A549 treated with dexamethasone at 1 μM for 4 hours (cell line): ENCODE measurements at places on chromosomes 2 and 18. TPM values are rescaled to one million over a fixed set of nuclear protein-coding genes. Genes with fewer than 3 reads are reported as not detected.

Gene PIEZO2
- total RNA-seq: 0.44 to 1.2 TPM (median 0.70 TPM) in 5 replicates

Gene FBXO36
- 0.84 to 1.6 TPM (median 1.3 TPM) in 5 replicates for total RNA-seq

Gene GRHL1
- 0.72 to 1.5 TPM (median 1.1 TPM) in 5 replicates for total RNA-seq

Gene MAP2
- total RNA-seq: 1.1 to 2.4 TPM (median 1.2 TPM) in 5 replicates

Gene FRZB
- total RNA-seq: 0.03 to 0.11 TPM (median 0.09 TPM) in 5 replicates

Gene DIPK1C
- 0.02 TPM in 1 of 5 replicates, not detected in the others for total RNA-seq

Gene FKBP7
- total RNA-seq: 9.9 to 14.7 TPM (median 10.5 TPM) in 5 replicates

Gene MBP
- 12.0 to 21.3 TPM (median 17.5 TPM) in 5 replicates for total RNA-seq

Gene UGT1A8
- 0.06 to 0.07 TPM (median 0.06 TPM) in 3 of 5 replicates, not detected in the others for total RNA-seq

Gene GALNT13
- 7.9 to 11.3 TPM (median 10.0 TPM) in 5 replicates for total RNA-seq

Gene ABCG8
- 0.04 TPM in 1 of 5 replicates, not detected in the others for total RNA-seq

Gene LOXHD1
- total RNA-seq: not detected in 5 replicates

Gene TUBA4B
- total RNA-seq: 0.12 to 0.20 TPM (median 0.16 TPM) in 3 of 5 replicates, not detected in the others

Gene MC4R
- not detected in 5 replicates for total RNA-seq

Gene GREB1
- 2.5 to 3.9 TPM (median 3.3 TPM) in 5 replicates for total RNA-seq

Gene SATB2
- total RNA-seq: 2.1 to 4.3 TPM (median 3.4 TPM) in 5 replicates

Gene TOGARAM2
- total RNA-seq: 0.15 to 0.27 TPM (median 0.21 TPM) in 4 of 5 replicates, not detected in the other

Gene LONRF2
- 1.5 to 3.3 TPM (median 2.1 TPM) in 5 replicates for total RNA-seq

Gene CPLX4
- total RNA-seq: not detected in 5 replicates

Gene PXDN
- total RNA-seq: 12.3 to 21.6 TPM (median 20.2 TPM) in 5 replicates

Gene ITPRIPL1
- total RNA-seq: not detected in 5 replicates

Gene CHRNA1
- total RNA-seq: not detected in 5 replicates

Gene PHOSPHO2
- 1.7 to 3.8 TPM (median 2.6 TPM) in 5 replicates for total RNA-seq

Gene ANKRD30B
- total RNA-seq: not detected in 5 replicates

Gene TUBA3E
- total RNA-seq: 4.4 to 6.3 TPM (median 5.5 TPM) in 5 replicates

Gene APLF
- 0.58 to 0.80 TPM (median 0.72 TPM) in 5 replicates for total RNA-seq
